ENCODE measurements at places on chromosomes 6 and 20.

DNA sequence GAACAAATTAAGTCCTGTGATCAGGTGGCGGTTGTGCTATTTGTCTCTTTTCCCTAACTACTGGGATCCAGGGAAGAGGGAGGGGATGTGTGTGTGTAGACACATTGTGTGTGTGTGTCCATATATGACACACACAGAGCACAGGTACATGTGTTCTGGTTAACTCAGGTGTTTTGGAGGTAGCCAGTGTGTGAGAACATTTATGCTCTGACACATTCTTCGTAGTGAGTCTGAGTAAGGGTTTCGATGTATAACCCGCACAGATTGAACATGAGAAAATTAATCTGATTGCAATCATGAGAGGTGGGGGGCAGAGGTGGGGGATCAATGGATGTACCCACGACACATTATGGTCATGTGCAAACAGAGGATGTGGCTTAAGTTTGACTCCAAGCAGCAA lies 12.6 kb downstream of the ZC3H12D start:
- no peak for DNase-seq

- no peak for DNase-seq
Measured at GRCh38 chr20:37943501-37944455, 40.9 kb downstream of the VSTM2L start.

DNA sequence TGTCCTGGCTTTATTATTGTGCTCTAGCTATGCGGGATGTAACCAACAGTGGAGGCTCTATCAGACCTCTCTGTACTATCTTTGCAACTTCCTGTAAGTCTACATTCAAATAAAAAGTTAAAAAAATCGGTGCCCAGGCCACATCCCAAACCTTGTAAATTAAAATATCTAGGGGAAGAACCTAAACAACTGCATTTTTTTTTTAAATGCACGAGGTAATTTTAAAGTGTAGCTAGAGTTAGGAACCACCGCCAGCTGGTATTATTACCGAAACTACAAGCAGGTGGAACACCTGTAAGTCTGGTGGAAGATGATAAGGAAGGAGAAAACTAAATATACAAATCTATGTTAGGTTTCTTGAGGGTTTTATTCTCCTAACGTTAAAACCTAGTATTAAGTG lies 34.5 kb upstream of the ID4 start:
- DNase-seq: no peak

DNA sequence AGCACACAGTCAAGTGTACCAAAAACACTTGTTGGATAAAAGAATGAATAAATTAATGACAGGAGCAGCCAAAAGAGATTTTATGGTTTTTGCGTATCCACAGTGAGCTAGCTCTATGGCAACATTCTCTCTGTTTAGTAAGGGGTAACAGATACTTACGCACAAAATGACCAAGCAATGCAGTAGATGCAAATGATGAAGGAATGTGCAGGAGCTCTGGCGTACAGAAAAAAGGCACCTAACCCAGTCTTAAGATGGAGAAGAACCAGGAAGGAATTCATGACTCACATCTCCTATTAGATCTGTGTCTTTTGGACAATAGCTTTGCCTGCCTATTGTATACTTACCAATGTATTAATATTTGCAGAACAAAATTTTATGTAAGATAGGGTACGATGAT lies 191.9 kb upstream of the PREP start:
- no peak for DNase-seq

GRCh38 chr20:42968746-42969145 lies 221.0 kb downstream of the PTPRT start:
- DNase-seq: no peak

DNA sequence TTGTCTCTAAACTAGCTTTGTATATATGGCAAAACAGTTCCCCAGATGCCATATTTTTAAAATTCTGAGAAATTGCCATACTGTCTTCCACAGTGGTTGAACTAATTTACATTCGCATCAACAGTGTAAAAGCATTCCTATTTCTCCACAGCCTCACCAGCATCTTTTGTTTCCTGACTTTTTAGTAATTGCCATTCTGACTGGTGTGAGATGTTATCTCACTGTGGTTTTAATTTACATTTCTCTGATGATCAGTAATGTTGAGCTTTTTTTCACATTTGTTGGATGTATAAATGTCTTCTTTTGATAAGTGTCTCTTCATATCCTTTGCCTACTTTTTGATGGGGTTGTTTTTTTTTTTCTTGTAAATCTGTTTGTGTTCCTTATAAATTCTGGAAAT lies 1222.7 kb upstream of the CITED2 start:
- no peak for DNase-seq

DNA sequence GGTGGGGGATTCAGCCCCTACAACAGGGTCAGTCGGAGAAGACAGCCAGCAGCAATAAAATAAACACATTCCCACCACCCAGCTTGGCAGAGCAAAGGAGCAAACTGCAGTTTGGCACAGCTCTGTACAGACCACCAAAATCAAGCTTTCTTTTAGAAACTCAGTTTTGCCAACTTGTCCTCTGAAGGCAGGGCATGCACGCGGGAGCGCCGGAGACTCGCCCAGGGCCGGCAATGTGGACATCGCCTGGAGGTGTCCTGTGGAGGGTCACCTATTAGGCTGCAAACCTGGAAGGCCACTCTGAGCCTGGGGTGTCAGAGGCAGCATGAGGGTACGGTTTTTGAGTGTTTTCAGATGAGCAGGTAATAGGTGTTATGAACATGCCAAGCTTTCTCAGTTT lies 34.7 kb downstream of the TMEM242 start:
- DNase-seq: no peak

DNA sequence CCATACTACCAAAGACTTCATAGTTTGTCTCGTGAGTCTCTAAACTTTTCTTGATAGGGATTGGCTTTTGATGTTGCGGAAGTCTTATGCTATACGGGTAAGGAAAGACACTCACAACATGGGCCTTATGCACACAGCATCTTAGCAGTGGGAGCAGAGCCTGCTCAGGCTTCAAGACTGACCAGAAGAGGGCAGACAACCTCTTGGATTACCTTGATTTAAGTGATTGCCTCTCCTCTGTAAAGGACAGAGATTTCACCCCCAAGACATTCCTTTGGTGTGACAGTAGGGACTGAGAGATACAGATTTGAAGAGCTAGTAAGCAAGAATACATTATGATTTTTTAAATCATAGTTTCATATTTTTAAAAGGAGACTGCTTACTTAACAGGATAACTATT lies 71.0 kb upstream of the SAMD3 start:
- no peak for DNase-seq

GRCh38 chr6:167163476-167164011 lies 5.8 kb upstream of the GPR31 start:
- DNase-seq: no peak

- DNase-seq: no peak
Measured at GRCh38 chr20:58393299-58393698, 4.3 kb downstream of the VAPB start.

GRCh38 chr6:169785566-169785965 lies 34.1 kb downstream of the ERMARD start:
- DNase-seq: no peak

DNA sequence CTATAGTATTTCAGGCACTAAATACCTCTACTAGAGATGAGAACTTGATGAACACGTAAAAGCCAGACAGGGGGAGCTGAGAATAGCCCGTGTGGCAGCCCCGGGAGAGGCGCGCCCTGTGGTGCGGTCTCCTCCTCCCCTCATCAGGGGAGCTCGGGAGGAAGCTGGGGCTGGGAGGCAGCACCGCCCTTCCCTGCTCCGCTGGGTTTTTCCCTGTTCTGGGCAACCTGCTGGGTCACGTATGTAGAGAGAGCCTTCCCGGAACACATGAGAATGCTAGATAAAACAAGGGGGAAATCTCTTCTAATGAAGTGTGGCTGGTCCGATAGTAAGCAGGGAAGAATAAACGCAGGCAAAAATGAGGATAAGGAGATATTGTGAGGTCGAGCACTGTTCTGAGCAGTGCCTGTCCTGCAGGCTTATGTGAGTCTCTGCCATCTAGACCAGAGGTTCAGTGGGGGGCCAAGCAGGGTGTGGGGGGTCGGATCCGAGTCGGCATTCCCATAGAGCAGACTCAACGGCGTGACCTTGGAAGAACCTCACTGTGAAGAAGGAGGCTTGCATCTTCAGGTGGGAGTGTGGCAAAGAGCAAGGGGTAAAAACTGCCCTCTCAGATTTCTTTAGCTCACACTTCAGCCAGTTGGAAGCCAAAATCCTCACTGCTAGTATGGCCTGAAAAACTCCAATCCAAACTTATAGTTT lies 13.4 kb upstream of the RPS6KA2 start:
- DNase-seq: no peak

DNA sequence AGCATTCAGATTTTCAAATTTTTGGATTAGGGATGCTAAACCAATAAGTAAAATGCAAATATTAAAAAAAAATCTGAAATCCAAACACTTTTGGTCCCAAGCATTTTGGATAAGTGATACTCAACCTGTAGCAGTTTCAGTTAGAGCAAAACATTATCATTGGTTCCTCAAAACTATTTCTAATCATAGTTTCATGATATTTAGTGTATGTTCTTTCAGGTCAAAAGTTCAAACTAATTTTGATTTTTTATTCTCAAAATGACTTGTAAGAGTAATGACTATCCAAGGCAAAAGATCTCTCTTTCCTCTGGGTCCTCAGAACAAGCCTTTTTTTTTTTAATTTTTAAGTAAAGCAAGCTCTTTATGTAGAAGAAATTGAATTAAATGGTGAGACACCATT lies 64.0 kb upstream of the TFB1M start:
- DNase-seq: no peak

DNA sequence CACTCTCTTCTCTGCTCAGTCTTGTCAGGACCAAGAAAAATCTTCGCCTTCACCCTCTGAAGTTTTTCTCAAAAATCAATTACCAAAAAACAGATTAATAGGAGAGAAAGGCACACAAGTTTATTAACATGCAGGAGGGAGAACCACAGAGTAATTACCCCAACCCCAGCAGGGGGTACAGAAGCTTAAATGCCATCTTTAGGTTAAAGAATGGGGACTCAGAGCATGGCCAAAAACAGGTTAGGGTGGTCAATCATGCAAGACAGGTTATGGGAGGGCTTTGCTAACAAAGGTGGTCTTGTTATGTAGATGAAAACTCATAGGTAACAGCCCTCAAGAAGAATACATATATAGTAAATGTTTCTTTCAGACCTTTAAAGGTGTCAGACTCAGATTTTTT lies 100.5 kb upstream of the BTN3A2 start:
- DNase-seq: no peak

DNA sequence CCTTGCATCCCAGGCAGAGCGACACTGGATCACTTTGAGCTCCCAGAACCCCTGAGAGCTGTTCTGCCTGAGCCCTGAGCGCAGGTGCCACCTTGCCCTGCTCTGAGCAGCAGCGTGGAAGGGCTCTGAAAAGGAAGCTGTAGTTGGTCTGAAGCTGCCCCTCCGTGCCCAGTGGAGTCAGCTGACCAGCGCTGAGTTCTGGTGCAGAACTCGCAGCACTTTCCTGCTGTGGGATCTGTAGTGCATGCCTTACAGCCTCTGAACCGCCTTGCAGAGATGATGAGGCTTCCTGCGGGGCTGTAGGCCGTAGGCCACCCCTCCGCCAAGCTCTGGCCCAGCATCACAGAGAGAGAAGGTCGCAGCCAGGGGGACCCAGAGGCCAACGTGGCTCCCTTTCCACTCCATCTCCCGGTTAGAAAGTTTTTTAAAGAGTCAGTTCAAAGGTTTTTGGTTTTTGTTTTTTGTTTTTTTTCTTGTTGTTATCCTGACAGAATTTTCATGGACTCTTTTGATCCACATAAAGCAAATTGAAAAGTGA lies 158.3 kb upstream of the CST7 start:
- no peak for DNase-seq

DNA sequence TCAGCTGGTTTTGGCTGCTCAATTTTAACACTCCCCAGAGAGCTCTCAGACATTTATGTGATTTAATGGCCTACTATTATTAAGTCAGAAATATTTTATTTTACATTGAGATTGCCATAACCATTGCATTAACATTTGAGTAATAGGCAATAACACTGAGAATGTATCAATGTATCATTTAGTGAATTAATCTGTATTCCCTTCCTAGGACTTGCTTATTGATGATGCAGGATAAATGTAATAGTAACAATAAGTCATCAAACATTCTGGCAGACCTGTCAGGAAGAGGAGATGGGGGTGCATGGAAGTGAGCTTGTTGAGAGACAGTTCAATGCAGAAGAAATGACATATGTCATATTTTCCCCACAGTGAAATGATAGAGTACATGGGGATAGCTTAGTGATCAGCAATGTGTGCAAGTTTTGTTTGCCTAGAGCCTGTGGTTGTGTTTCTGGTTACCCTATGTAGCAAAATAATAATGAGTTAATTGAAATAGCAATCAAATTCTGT lies 458.9 kb downstream of the EYS start:
- no peak for DNase-seq

- no peak for DNase-seq
Measured at GRCh38 chr6:94349227-94349626, 929.9 kb upstream of the EPHA7 start.

DNA sequence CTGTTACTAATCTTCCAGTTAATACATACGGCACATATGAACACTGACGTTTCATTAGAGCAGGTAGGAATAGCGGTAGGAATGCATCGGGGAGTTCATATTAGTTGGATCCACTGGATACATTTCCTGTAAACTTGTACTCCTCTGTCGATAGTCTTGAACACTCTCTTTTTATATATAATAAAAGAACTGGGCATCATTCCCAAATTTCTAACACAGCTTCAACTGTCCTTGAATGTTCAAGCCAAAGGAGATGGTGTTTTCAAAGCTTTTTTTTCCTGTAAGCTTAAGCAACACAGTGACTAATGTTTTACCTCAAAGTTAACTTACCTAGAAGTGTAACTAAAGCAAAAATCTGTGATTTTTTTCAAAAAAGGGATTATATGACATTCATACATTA lies 195.3 kb downstream of the UTRN start:
- no peak for DNase-seq

DNA sequence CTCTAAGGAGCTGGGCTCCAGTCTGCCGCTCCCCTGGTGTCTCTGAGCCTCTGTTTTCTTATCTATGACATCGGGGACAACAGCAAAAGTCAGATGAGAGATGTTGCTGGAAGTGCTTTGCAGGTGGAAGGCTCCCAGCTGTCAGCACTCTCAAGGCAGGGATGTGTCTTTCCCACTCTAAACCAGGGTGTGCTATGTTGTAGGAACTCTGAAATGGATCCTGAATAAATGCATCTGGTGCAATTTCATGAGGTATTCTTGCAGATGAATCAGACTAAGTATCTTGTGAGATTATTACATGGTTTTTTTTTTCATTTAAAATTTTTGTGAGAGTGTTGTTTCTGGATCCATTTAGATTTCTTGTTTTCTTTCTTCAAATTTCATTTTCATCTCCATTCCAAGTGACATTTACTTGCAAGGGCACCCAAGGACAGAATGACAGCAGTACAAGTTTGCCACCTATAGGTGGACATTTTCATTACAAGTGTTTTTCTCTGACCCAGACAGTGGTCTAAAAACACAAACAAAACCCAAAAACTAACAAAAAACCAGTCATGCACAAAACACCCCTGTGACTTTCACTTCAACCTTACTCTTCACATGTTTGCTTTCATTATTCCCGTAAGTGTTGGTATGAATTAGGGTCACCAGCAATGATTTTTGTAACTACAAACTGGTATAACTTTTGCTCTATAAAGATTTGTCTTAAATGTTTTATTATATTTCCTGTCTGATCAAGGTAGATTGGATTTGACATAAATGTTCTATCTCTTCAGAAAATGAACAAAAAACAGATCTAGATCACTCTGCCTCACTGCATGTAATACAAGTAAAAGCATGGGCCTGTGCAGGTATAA lies 14.7 kb upstream of the SIM1 start:
- no peak for DNase-seq

GRCh38 chr6:151761851-151762250 lies 45.6 kb upstream of the ESR1 start:
- DNase-seq: no peak

- no peak for DNase-seq
Measured at GRCh38 chr6:27767851-27768250, 144.3 kb downstream of the OR2B2 start.
